ENCODE measurements at places on chromosomes 12 and 14.

DNA sequence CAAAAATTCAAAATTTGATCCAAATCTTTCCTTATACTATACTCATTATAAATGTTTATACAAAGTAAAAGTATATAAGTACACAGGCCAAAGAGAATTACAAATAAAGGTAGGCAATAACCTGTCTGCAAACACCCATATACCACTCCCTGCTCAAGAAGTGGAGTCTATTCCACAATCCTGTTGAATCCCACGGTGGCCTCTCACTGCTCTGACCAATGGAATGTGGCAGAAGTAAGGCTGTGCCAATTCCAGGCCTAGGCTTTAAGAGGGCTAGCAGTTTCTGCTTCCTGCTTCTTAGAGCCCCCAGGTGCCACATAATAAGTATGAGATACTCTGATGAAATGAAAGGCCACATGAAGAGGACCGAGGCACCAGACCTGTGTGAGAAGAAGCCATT is 79.8 kb upstream of the CFL2 start:
- DNase-seq, result no peak

DNA sequence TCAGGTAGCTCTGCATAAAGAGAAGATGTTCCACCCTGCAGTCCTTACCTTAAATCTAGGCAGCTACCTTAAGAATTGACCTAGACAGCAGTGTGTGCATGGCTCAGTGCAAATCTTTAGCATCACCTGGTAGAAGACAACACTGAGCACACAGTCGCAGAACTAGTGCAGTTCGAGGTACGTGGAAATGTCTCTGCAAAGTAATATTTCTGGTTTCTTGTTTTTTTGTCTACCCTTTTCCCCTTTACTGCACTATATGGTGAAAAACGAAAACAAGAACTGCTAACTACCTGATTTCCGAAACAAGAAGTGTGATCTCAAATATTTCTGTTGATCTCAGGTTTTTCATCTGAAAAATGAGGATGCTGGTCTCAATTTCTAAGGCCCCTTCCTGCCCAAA is 82.5 kb downstream of the ETV6 start:
- DNase-seq, result no peak

GRCh38 chr14:55807053-55807880 is 227.3 kb downstream of the KTN1 start:
- peak; percentile 98 for DNase-seq

DNA sequence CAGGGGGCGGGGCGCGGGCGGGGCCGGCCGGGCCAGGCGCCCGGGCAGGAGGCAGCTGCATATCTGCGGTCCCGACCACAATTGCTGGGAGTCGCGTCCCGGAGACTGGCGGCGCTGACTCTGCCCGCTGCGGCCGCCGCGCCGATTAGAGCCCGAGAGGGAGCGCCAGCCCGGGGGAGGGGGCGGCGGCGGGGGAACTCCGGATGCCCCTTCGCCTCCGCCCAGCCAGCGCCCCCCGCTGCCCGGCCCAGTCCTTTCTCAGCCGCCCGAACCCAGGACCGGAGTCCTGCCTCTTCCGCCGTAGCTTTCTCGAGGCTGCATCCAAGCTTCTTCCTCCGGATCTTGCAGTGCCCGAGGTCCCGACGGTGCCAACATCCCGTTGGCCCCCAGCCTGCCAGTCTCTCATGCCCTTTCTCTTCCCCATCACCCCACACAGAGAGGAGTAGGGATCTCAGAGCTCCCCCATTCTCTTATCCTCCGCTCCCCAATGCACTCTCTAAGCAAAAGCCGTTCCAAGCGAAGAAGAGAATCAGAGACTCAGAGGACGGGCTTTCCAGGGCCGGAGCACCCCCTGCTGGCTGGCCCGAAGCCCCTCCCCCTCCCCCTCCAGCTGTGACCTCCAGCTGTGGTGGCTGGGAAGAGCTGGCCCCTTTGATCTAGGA is 8.8 kb upstream of the SP7 start:
- peak; percentile 76 for DNase-seq

- no peak for DNase-seq
These were observed 88.5 kb downstream of the GXYLT1 start for GRCh38 chr12:42056130-42056529.

GRCh38 chr14:67270145-67270753 is 29.0 kb downstream of the PALS1 start:
- no peak for DNase-seq

- peak; percentile 79 for DNase-seq
These were observed 17.8 kb downstream of the FBXL14 start for GRCh38 chr12:1576410-1577241.

DNA sequence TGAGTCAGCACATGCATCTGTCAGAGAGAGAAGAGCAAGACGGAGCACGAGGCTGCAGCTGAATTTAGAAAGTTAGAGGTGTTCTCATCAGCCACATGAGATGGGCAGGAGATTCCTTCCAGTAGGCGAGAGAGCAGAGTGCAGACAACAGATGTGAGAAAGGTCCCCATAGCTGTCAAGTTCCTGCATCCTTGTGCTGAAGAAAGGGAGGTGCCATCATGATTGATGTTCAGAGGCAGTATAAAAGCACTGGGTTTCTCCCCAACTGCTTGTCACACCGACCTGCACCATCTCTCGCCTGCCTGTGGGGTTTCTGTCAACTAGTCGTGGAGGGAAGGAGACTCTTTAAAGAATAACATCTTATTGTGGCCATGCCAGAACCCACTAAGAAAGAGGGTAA is at the start of gene MYBPC1:
Gene MYBPC1, plus strand, starts transcription at position 272 of the 400 bp plus-strand sequence. Its CDS starts 100 bp downstream, at position 372.
- no peak for DNase-seq

- DNase-seq, result no peak
These were observed 239.0 kb downstream of the FBXL14 start for GRCh38 chr12:1355396-1355795.

DNA sequence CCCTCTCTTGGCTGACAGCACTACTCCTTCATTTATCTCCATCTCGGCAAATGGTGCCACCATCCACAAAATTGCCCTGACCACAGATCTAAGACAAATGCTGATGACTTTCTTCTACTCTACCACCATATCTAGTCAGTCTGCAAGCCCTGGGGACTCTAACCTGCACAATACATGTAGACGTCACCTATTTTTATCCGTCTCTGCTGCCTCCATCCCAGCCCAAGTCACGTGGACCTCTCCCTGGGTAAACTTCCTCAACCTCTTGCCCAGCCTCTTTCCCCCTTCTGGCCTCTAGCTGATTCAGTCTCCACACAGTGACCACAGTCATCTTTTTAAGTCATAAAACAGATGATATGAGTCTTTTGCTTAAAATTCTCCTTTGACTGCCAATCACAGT is 1203.0 kb downstream of the AACS start:
- DNase-seq, result no peak

- DNase-seq, result peak; percentile 49
These were observed 2.1 kb downstream of the DIP2B start for GRCh38 chr12:50506753-50507473.

DNA sequence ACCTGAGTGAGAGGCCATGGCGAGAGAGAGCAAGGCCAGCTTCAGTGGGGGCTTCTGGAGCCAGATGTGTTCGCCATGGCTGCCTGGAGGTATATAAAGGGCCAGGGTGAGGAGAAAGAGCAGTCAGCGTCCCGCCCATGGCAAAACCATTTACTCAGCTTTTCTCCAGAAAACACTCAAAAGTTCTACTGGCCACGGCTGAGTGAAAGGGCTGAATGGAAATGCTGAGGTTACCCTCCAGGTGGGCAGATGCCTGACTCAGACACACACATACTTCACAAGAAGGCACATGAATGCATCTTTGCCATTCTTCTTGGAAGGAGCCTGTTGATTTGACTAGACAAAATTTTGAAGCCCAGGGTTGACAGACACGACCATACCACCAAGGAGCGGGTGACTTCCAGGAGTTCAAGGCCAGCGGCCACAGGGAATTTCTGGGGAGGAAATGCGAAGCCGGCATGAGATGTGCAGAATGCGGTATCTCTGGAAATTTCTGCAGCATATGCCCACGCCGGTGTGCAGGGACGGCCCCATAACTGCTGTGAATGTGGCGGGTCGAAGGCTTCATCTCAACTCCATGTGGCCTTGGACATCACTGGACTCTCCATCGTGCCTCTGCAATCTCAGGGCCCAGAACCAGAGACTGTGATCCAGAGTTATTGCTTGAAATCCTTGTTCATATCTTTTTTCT is at the start of gene IL31:
Gene IL31, minus strand, starts transcription at position 67 of the 691 bp plus-strand sequence. Its CDS starts 49 bp downstream, at position 18.
- no peak for DNase-seq

DNA sequence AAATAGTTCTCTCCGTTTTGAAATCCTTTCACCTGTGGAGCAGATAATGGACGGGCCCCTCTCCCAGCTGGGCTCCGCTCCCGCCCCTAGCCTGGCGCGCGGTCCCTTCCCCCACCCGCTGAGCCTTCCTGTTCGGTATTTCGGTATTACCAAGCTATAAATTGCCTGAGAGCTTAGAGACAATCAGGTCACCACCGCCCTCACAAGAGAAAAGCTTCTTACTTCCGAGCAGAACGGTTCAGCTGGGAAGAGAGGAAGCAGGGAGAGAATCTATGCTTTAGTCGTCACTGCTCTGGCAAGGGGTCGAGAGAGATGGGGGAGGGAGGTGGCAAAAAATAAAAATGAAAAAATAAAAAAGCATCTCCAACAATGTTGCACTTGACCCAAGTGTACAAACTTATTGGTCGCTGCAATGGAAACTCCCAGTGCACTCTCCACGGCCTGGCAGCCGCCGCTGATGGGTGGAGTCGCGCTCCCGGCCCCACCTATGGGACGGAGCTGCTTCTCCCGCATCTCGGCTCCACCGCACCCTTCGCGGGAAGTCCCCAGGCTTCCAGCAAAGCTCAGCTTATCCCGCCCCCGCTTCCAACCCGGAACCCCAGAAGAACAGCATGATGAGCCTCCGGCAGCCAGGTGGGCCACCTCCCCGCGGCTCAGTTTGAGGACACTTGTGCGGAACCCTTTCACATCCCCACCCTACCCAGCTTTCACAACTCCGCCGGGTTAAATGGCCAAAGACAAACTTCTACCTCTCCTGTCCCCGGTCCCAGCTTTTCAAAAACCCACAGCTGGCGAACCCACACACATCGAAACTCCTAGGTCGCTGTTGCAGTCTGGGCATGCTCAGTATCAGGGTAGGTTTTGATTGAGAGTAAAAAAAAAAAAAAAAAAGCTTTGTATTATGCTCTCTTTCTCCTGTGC is 832 bp upstream of the SYT1 start:
- DNase-seq, result peak; percentile 43

- DNase-seq, result no peak
These were observed 854.7 kb downstream of the AACS start for GRCh38 chr12:125919856-125920470.

- DNase-seq, result no peak
These were observed 14.9 kb upstream of the TAC3 start for GRCh38 chr12:57031138-57031725.

GRCh38 chr14:96417254-96417653 is 25.3 kb downstream of the AK7 start:
- no peak for DNase-seq

- DNase-seq, result no peak
These were observed 166.8 kb downstream of the DAD1 start for GRCh38 chr14:22422238-22422637.

DNA sequence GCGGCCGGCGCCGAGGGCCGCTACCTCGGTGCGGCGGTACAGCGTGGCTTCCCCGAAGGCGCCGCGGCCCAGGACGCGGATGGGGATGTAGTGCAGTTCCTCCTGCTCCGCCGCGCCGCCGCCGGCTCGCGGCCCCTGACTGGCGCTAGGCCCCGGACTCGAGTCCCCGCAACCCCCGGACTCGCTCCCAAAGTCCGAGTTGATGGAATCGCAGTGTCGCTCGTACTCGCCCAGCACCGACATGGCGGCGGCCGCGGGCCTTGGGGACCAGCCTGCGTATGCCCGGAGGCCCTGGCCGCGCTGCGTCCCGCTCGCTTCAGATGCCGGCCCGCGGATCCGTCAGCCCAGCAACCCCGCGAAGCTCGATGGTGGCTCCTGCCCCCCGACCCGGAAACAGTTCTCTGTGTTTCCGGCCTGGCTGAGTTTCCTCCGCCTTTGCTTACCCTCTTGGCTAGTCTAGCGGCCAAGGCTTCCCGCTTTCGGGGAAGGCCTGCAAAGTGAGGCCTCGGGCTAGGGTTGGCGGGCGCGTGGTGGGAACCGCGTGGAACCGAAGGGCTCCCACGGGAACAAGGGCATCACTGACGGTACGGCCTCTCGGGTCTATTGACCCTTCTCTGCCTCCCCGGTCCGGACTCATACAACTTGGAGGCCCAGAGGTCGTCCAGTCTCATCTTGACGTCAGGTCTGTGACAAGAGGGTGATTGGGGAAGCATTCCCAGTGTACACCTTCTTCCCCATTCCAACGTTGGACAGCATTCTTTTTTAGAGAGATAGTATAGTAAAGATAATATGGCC is at the start of gene NEK9:
Gene NEK9, minus strand, starts transcription at position 370 of the 795 bp plus-strand sequence. Its CDS starts 127 bp downstream, at position 243.
- peak; percentile 95 for DNase-seq

DNA sequence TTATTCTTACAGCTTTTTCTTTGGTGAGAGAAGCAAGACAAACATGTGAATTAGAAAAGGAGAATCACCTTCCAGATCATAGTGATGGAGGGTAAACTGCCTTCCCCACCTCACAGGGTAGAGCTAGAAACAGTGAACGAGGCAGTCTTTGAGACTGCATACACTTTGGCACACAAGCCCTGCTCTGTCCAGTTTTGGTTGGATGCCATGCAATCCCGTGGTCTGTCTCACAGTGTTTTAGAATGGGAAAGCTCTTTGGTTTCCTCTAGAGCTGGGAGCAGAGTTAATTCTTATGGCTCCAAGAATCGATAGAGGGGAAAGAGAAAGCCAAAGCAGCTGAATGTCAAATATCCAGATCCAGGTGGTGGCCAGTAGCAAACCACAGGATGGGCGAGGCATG is 21.9 kb downstream of the TDP1 start:
- DNase-seq, result no peak

GRCh38 chr12:109358154-109358869 is 10.6 kb downstream of the MYO1H start:
- DNase-seq, result no peak

GRCh38 chr14:102370305-102370809 is 7.6 kb downstream of the TECPR2 start:
- DNase-seq, result peak; percentile 29

- DNase-seq, result no peak
These were observed 3.9 kb upstream of the KRT79 start for GRCh38 chr12:52837781-52838608.

DNA sequence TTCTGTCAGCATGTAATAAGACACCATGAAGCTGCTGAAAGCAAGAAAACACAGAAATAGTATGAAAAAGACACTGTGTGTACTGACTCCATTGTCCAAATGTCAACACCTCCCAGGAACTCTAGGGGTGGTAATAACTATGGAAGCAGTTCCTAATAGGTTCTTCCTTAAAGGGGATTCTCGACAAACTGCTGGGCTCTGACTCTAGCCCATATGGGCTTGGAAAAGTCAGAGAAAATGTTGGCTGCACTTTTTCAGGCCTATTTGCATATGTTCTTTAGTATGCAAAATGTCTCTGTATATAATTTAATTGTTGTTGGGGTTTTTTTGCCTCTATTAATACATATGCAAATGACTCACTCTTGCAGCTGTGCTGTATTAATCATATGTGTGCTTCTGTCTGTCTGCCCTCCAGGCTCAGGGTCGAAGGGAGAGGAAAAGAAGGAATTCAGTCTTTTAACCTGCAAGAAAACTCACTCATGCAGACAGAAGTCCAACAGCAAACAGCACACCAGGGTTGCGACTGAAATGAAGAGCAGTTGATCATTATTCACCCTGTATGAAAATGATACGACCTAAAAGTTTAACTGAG is 317.6 kb downstream of the SOX5 start:
- no peak for DNase-seq

- DNase-seq, result no peak
These were observed 14.2 kb downstream of the RAP1B start for GRCh38 chr12:68624933-68625332.
